ENCODE measurements at places on chromosomes 13 and 19.

- no peak for DNase-seq
Observed at GRCh38 chr13:45356966-45357672, 16.1 kb upstream of the TPT1 start.

GRCh38 chr19:6489278-6490061 lies 7.9 kb upstream of the DENND1C start:
- DNase-seq = no peak

- DNase-seq = no peak
Observed at GRCh38 chr19:11201791-11202190, 4.4 kb upstream of the KANK2 start.

GRCh38 chr19:32176591-32176990 lies 168.8 kb upstream of the ZNF507 start:
- DNase-seq = no peak

DNA sequence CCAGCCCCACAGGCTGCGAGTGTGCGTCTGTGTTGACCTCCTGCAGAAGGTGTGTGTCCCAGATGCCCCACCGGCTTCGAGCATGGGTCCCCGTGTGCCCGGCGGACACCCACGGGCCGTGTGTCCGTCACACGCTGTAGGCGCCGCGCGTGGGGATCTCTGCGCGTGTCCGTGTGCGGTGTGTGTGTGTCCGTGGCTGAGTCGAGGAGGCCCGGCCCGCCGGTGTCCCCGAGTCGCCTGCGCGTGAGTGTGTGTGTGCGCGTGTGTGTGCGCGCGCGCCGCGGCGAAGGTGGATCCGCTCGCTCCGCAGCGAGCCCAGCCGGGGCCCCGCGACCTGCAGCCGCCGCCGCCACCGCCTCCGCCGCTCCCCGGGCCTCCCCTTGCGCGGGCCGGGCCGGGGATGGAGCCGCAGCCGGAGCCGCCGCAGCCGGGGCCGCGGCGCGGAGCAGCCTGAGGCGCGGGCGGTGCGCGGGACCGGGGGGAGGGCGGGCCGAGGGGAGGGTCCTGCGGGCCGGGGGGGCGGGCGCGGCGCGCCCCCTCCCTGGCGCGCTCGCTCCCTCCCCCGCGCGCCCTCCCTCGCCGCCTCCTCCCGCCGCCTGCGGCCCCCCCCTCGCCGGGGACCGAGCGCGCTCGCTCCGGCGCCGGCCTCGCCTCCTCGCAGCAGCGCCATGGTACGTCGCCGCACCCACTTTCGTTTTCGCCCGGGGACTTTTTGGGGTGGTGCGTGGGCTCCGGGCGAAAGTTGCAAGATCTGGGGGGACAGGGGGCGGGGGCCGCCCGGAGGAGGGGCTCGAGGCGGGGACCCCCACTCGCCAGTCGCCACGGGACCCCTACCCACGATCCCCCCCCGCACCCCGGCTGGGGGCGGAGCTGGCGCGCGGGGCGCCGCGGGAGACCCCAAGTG lies 7.1 kb upstream of the NFIC start:
- no peak for DNase-seq

- no peak for DNase-seq
Observed at GRCh38 chr19:36605101-36605876, at the start of gene ZNF382. Gene ZNF382, plus strand, starts transcription at chr19:36605313. Its CDS starts 4,602 bp downstream, at chr19:36609915.

DNA sequence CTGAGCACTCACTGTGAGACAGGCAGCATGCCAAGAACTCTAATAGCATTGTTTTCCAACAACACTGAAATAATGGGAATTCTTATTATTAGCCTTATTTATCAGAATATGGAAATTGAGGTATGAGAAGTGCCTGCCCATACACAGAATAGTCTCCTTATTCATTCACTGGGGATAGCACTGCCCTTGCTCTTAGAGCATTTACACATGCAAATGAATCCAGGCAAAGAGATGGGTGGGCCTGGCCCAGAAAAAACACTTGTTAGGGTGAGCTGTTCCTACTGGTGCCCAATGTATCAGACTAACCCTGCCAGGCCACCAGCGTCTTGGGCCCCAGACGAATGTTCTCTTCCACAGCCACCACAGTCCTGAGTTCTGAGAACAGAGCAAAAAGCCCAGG lies 112.9 kb downstream of the TUBA3C start:
- DNase-seq = no peak

GRCh38 chr19:38122402-38123093 lies 101.5 kb downstream of the DPF1 start:
- DNase-seq = no peak

GRCh38 chr13:104592127-104592526 lies 1525.9 kb upstream of the SLC10A2 start:
- no peak for DNase-seq

GRCh38 chr19:49546825-49547565 lies 19.2 kb downstream of the RCN3 start:
- DNase-seq = no peak

DNA sequence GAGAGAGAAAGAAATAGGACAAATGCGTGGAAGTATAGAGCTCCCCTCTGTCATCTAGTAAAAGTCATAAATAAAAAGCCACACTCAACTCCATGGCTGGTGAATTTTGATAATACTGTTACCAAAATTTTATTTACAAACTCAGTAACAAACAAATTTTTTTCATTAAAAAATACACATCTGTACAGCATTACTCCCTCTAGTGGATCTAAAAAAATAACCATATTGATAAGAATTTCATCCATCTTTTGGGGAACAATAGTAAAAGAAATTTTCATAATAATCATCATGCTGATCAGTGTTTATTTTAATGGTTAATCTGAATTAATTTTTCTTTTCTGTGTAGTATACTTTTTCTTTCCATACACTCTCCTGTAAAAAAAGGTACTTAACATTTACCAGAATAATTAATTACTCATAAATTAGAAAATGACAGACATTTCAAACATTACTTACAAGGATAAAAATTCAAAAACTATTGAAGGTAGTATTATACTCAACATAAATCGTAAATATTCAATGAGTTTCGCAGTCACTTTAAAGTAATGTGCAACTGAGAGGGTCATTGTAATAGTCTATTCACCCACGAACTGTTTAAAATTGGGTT lies 173.5 kb upstream of the LSM14A start:
- no peak for DNase-seq

DNA sequence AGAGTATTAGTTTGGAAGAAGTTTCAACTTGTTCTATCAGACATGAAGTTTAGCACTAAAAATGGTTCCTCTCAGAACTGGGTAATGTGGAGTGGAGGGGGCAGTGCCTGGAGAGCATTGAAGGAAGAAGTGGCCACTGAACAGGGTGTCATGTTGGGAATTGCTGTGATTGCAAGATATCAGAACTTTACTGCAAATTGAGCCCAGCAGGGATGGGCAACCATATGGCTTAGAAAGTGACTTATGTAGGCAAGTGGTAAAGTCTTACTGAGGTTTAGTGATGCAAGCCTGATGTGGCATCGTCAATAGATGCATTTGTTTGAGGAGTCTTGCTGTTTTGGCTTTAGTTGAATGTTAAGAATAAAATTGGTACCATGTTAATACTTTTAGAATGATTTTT lies 31.7 kb downstream of the WASF3 start:
- no peak for DNase-seq

DNA sequence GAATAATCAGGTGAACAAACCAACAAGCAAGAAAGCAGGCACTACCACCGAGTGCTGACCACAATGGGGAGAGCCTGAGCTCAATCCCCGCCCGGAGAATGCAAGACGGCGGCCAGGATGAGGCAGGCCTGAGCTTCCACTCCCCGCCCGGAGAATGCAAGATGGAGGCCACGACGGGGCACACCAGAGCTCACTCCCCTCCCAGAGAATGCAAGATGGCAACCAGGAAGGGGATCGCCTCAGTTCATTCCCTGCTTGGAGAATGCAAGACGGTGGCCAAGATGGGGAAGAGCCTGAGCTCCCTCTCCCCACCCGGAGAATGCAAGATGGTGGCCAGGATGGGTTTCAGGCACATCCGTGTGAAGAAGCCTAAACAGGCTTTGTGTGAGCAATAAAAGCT lies 24.7 kb upstream of the MIER2 start:
- no peak for DNase-seq

DNA sequence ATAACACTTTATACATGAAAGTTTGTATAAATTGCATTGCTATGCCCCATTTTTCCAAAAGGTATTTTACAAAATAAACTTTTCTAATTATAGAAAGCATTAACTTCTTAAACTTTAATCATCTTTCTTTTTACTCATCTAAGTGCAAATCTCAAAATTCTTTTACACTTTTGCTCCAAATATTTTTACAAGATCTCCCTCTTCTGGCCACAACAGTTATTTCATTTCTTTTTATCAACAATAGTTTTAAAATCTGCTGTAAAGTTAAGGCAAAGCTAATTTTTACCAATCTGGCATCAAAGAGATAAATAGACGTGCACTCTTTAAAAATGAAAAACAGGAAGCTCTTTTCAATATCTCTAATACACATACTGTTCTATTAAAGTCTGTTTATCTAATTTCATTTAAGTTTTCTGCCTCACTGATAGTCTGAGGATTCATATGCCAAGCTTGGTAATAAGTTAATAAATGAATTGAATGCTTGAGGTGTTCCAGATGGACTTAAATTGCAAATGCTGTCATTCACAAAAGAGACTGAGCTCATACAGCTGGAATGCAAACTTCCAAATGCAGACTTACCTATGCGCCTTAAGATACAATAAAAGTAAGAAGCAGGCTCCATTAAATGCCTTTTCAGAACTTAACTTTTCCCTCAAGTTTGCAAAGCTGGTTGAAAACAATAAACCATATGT lies 583.0 kb upstream of the ATXN8OS start:
- DNase-seq = no peak

DNA sequence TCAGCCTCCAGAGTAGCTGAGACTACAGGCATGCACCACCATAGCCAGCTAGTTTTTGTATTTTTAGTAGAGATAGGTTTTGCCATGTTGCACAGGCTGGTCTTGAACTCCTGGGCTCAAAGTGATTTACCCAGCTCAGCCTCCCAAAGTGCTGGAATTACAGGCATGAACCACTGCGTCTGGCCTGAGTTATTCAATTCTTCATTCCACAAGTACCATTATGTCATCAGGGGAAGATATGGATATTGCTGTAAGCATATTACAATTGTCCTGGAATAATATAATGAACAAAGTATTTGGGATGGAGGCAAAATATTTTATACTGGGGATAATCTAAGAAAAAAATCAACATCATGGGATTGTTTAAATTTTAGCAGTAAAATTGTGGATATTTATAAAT lies 646.0 kb upstream of the SLITRK6 start:
- no peak for DNase-seq
